Stimulated activated CD8-positive, alpha-beta memory T cell treated with anti-CD3 and anti-CD28 coated beads, Interleukin-7, amount 100 ng/mL, for 48 hours (primary cell): ENCODE measurements at places on chromosomes 4 and X.

DNA sequence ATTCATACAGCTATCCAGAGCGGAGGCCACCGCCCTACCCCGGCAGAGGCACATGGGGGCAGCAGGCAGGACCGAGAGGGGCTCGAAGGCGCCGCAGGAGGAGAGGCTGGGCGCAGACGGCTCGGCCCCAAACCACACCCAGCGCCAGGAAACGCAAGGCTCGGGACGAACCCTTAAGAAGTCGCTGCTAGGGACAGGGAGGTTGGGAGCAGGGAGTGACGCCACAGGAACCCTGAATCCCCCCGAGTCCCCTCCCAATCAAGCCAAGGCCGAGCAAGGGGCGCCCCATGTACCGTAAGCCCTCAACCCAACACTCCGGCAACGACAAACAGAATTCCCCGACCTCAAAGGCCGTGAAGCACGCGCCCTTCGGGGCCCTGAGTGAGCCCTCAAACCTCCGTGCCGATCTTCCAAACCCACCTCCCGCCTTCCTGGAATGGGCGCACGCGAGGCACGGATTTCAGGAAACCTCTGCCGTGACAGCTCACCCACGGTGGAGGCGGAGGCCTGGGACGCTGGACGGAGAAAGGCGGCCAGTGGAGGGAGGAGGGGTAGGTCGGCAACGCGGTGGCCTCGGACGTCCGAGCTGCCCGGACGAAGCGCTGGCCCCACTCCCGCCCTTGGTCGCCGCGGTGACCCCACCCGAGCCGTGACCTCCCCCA, 1.8 kb downstream of the ZFYVE28 start:
- no peak for DNase-seq

- no peak for DNase-seq
Observed at GRCh38 chr4:93384241-93384640, 444.3 kb upstream of the ATOH1 start.

DNA sequence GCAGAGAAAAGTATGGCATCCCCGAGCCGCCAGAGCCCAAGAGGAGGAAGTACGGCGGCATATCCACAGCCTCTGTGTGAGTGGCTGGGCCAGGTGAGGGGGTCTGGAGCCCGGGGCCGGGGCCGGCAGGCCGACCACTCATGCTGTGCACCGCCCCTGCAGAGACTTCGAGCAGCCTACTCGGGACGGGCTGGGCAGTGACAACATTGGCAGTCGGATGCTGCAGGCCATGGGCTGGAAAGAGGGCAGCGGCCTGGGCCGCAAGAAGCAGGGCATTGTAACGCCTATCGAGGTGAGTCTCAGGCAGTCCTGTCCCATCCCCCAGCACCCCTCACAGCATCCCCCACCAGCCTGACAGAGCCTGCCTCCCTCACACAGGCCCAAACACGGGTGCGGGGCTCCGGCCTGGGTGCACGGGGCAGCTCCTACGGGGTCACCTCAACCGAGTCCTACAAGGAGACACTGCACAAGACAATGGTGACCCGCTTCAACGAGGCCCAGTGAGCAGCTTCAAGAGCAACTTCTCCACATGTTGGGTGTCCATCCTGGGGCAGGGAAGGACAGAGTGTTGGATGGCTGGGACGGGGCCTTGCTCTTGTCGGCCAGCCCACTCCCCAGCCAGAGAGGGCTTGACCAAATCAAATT, 7.4 kb upstream of the UBA1 start:
- DNase-seq, result no peak

DNA sequence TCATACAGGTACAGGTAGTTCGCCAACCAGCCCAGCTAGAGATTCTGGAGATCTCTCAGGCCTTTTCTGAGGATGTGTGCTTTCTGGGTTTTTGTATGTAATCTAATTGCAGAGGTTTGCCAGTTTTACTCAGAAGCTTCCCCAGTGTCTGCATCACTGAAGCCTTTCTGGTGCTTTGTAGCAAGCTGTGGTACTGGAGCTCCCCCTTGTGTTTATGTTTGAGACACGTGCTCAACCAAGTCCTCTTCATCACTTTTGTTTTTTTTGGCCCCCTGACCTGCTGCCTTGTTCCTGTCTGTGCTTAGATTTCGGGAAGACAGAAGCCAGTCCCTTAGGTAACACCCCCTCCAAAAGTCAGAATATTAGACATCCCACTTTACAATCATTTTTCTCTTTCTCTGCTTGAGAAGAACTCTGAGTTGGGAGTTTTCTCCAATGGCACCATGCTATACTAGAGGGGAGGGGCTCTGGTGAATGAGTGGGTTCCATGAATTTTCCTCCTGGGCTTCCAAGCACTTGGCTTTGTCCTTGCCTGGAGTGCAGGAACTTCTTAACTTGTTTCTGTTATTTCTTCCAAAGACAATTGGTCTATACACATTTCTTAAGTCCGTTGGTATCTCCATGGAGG, 128.4 kb upstream of the TBC1D9 start:
- DNase-seq, result no peak

GRCh38 chrX:19179389-19179788, 57.1 kb upstream of the ADGRG2 start:
- no peak for DNase-seq

DNA sequence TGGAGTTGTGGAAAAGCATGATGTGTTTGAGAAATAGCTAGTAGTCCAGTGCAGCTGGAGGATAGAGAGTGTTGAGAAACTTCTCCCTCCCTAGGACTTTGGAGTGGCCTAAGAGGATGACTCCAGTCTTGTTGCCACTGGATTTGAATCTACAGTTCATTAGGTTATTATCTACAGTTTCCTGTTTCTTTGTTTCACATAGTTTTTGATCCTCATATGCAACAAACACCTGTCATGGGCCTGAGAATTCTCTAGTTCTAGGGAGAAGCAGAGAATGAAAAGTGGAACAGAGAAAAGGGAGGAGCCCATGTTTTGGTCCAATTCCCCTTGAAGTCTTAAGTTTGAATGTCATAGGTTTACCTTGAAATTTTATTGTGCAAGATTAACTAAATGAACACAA, 73.6 kb upstream of the TBC1D9 start:
- no peak for DNase-seq

GRCh38 chr4:680928-681645, 6.7 kb downstream of the MYL5 start:
- DNase-seq, result peak; percentile 36
